G401 (cell line): ENCODE measurements at places on chromosomes 1 and 21. TPM values are rescaled to one million over a fixed set of nuclear protein-coding genes. Genes with fewer than 3 reads are reported as not detected.

- DNase-seq = no peak
Observed at GRCh38 chr1:185843986-185844385, 109.8 kb downstream of the HMCN1 start.

DNA sequence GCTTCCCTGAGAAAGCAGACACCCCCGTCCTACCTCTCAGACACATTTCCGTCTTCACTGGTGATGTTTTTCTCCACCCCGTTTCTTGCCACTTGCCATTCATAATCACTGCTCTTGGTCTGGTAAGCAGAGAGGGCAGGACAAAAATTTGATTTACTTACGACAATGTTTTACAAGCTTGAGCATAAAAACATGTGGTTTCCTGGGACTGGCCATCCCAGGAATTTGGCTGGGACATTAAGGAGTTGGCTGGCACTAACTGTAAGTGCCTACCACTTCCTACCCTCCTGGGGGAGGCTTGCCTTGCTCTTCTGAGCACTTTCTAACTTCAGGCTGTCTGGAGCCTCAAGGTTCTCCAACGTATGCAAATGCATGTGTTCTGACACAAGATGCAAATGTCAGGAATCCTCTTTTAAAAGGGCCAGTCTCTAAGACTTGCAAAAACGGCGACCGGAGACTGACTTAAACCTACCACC is 24.2 kb downstream of the ZBTB18 start:
- DNase-seq = no peak

DNA sequence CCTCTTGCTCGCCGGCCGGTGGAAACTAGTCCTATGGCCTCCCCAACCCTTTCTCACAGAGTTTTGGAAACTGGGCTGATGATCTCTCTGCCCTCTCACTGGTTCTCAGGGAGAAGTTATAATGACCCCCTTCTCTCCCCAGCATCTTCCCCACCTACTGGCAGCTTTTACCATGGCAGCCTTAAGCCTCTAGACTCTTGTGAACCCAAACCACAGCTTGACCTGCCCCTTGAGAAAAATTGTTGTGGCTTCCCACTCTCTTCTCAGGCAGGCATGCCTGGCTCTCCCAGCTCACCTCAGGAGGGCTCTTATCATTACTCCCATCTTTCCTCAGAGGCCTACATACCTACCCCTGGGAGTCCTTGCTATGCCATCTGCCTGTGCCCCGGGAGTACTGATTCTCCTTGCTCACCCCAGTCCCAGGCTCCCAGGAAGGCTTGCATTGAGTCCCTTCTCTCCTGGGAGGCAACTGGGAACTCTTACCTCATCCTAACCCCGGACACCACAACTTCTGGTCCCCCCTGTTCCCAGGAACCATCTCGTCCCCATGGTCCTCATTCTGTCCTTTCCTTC is 1.6 kb downstream of the NSUN4 start:
- no peak for DNase-seq

DNA sequence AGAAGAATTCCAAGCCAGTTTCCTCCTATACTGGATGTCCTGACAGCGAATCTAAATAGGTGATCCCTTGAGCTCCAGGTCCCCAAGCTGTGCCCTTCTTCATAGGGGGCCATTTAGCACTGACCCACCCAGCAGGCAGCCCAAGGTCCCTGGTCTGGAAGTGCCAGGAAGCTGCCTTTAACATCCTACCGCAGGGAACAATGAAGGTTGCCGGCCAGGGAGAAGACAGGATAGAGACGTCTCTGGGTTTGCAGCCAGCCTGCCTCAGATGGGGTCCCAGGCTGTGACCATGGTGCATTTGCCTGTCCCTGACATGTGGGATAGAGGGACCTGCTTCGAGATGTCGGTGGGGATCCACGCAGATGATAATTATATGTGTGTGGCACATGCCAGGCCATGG is 2.7 kb upstream of the RIPK4 start:
- DNase-seq = no peak

GRCh38 chr21:40732253-40733023 is 114.5 kb downstream of the DSCAM start:
- DNase-seq = no peak

- no peak for DNase-seq
Observed at GRCh38 chr1:152626744-152627143, 3.8 kb upstream of the LCE3A start.

GRCh38 chr1:216482620-216483019 is 59.4 kb upstream of the USH2A start:
- DNase-seq = no peak

GRCh38 chr1:101051688-101052638 is 26.4 kb upstream of the DPH5 start:
- DNase-seq = no peak

DNA sequence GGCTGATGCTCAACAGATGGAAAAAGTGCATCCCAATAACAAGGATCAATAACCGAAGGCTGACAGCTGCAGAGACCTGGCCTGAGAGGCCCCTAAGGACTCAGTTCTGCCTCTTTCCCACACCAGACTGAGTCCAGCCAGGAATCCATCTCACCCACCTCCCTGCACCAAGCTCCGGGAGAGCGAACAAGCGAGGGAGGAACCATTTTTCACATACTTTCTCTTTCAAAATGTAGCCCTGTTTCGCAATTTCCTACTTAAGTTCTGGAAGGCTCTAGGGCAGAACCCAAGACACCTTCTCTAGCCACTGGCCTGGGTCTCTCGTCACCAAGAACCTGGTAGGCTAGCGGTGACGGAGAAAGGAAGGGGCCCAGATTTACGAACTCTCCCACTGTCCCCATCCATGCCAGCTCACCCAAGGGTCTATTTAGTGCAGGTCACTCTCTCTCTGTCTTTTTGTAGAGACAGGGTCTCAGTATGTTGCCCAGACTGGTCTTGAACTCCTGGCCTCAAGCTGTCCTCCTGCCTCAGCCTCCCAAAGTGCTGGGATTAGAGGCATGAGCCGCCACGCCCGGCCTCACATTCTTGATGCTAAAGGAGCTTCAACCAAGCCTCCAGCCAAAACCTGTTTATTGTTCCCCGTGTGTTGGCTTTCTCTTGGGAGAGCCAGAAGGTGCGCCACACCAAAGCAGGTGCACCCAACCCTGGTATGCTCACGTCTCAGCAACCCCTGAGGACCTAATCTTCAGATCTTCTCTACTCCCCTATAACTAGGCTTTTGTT is 10.9 kb upstream of the GNL2 start:
- no peak for DNase-seq

- no peak for DNase-seq
Observed at GRCh38 chr1:230321341-230321740, 104.8 kb downstream of the PGBD5 start.

DNA sequence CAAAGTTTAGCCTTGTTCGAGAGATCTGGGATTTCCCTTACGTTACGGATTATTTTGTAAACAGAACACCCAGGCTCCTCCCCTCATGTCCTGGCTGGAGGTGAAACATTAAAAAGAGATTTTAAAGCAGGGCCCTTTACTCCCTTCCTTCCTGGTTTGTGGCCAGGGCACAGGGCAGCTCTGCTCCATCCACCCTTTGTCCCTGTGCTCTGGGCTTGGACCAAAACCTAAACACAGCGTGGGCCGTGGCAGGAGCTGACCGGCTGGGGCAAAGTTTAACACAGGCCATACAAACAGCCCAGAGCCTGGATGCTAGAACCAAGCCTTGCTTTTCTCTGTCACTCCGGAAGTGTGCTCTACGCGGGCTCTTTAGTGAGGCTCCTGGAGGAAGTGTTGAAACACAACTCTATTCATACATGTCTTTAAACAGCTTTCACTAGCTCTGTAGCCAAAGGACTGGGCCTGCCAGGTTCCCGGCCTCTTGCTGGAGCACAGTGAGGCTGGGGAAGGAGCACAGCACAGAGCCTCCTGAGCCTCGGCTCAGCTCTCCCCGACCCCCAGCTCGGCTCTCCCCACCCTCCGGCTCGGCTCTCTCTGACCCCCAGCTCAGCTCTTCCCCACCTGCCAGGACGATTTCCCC is 84.7 kb downstream of the PDE9A start:
- no peak for DNase-seq

- no peak for DNase-seq
Observed at GRCh38 chr1:151915061-151915686, 5.9 kb upstream of the THEM4 start.

- DNase-seq = no peak
Observed at GRCh38 chr1:62676611-62677356, 11.4 kb downstream of the DOCK7 start.

DNA sequence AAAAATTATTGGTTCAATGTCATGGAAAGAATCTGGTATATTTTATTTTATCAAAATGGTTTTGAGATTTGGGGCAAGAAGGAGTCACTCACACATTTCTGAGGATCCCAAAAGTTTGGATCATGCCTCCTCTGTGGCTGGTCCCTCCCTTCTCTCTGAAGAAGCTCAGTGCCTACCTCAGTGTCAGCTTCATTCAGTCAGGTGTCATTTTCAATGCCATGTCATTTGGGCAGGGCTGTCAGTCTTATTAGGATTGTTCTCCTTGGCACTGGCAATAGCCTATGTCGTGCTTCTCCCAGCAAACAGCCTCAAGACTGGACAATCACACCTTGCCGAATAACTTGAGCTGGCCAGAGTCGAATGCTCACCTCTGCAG is 264.5 kb upstream of the CAMK1G start:
- no peak for DNase-seq

GRCh38 chr1:116322752-116323405 is 50.2 kb upstream of the ATP1A1 start:
- DNase-seq = no peak

GRCh38 chr1:93701629-93702028 is 20.0 kb upstream of the BCAR3 start:
- no peak for DNase-seq

- DNase-seq = no peak
Observed at GRCh38 chr1:192986110-192986747, 72.9 kb downstream of the UCHL5 start.

DNA sequence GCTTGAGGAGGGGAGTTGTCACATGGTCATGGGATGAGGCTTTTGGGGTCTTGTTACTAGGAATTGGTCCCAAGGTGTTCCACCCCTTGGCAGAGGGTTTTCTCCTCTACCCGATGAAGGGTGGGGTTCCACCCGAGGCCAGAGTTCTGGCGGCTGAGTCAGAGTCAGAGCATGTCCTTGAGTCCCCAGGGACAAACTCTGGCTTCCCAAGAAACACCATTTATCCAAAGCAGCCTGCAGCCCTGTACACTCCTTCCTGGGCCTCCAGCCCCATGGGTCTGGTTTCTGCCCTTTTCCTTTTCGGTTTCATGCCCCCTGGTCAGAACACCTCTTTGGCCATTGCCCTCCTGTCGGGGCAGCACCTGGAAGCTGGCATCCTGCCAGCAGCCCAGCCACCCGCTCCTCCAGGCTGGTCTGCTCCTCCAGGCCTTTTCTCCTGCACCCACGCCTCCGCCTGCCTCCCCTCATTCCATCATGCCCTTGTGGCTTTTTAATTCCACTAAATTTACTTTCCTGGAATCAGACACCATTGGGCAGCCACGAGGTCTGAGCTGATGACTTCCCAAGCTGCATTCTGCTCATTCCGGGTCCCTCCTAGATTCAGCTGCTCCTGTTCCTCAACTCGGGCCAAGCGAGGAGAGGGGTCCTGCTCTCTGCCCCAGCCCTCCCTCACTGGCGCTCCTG is 301.7 kb upstream of the VAMP3 start:
- no peak for DNase-seq

GRCh38 chr21:38126666-38127303 is 130.0 kb upstream of the KCNJ15 start:
- peak; percentile 71 for DNase-seq

- DNase-seq = no peak
Observed at GRCh38 chr1:95730986-95731385, 497.0 kb downstream of the RWDD3 start.

GRCh38 chr21:26686278-26686677 is 113.2 kb upstream of the CYYR1 start:
- DNase-seq = peak; percentile 2

GRCh38 chr1:117069220-117069844 is 9.2 kb downstream of the TTF2 start:
- DNase-seq = no peak

DNA sequence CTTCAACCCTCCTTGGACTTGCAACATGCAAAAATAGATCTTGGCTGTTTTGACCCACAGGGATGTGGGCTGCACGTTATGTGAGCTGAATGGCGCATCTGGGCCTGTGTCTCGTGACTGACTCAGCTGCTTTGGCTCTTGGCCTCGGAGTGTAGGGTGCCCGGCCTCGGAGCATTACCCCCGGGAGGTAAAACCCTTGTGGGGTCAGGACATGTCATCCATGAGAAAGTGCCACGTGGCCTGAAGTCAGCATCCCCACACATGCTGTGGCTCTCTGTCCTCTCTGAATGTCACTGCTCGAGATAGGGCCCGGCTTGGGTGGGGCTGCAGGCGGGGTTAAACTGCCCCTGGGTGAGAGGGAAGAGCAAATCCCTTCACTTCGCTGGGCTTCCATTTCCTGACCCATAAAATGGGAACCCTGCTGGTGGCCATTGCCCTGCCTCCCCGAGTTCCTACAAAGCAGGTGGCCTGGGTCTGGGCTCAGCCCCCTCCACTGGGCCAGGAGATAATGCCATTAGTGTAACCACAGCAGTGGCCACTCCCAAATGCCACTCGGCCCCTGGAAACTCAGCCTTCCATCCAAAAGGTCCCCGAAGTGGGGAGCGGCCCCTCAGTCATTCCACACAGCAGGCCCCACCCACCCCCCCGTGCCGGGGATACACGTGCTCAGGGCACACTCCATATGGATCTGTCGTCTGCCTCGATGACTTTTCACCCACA is 22.8 kb upstream of the TSPEAR start:
- DNase-seq = no peak

DNA sequence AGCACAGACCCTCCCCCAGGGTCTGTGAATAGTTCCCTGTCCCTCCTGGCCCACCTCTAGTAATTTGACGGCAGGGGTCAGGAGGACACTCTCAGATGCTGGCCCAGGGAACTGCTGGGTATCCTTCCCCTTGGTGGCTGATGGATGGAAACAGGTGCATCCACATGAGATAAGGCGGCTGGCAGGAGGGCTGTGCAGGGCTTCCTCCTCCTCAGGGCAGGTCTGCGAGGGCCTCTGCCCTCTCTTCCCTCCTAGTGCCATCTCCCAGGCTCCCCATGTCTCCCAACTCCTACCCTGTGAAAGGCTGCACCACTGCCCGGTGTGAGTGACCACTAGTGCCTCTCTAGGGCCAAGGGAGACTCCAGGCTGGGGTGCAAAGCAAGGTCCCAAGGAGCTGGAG is 123.9 kb downstream of the GLIS1 start:
- no peak for DNase-seq

GRCh38 chr1:166174108-166174507 is 7.3 kb upstream of the FAM78B start:
- no peak for DNase-seq

- no peak for DNase-seq
Observed at GRCh38 chr1:157154291-157154690, 16.1 kb upstream of the ETV3 start.

- no peak for DNase-seq
Observed at GRCh38 chr1:1421907-1422464, 910 bp upstream of the ANKRD65 start.

The LRRC8C gene
- total RNA-seq = 4.4 and 6.5 TPM in 2 replicates

The AMY1B gene
- not detected in 2 replicates for total RNA-seq

The PKN2 gene
- 26.5 and 55.6 TPM in 2 replicates for total RNA-seq

The NGF gene
- total RNA-seq = 1.4 TPM in 1 of 2 replicates, not detected in the other

The PHLDA3 gene
- 400 and 462 TPM in 2 replicates for total RNA-seq

The SPRR2E gene
- not detected in 2 replicates for total RNA-seq

The ACTRT2 gene
- not detected in 2 replicates for total RNA-seq

The SNIP1 gene
- 8.0 and 9.0 TPM in 2 replicates for total RNA-seq

The WDR64 gene
- total RNA-seq = not detected in 2 replicates

The SLC44A5 gene
- not detected in 2 replicates for total RNA-seq

The KPRP gene
- total RNA-seq = not detected in 2 replicates

The ADAM30 gene
- total RNA-seq = not detected in 2 replicates
